ENCODE measurements at places on chromosomes 6 and 20. TPM values are rescaled to one million over a fixed set of nuclear protein-coding genes. Genes with fewer than 3 reads are reported as not detected.

C6orf58 gene
- not detected for total RNA-seq

EYS gene
- 0.04 TPM for total RNA-seq

EFCAB8 gene
- not detected for total RNA-seq

- DNase-seq = peak; percentile 25
Measured at GRCh38 chr6:40803897-40804702, 216.9 kb upstream of the LRFN2 start.

DNA sequence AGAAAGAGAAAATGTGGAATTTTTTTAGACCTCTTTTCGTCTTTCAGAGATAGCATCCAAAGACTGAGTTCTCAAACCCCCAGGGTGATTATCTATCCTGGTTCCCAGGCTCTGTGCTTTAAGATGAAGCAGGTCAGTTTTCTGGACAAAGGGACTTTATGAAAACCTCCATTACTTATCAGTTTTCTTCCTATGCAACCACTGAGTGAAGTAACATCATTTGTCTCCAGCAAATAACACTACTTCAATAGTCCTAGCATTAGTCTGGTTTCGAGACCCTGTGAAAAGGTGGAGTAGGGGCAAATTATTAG, 18.3 kb upstream of the HLA-DRB1 start:
- DNase-seq = no peak

DNA sequence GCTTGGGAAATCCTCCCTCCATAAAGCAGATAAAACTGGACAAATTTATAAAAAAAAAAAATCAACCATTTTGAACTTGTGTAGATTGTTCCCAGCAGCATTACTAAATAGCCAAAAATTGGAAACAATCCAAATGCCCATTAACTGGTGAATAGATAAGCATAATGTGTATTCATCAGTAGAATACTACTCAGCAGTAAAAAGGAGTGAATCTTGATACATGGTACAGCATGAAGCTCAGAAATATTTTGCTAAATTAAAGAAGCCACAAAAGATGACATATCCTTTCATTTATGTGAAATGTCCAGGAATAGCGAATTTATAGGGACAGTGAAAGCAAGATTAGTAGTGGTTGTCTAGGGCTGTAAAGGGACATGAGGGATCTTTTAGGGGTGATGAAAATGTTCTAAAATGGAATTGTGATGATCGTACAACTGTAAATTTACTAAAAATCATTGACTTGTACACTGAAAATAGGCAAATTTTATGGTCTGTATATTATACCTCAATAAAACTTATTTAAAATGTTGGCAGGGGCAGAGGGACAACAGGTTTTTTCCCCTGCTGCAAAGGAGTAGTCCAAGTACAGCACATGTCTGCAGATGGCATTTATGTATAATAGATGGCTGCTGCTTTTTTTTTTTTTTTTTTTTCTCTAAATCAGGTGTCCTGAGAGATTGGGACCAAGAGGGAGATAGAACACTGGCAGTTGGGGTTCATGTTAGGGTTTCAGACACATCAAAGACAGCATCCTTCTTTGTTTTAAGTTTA, 59.5 kb downstream of the CBFA2T2 start:
- no peak for DNase-seq

GRCh38 chr6:75524322-75524972, 30.8 kb upstream of the FILIP1 start:
- DNase-seq = no peak

DNA sequence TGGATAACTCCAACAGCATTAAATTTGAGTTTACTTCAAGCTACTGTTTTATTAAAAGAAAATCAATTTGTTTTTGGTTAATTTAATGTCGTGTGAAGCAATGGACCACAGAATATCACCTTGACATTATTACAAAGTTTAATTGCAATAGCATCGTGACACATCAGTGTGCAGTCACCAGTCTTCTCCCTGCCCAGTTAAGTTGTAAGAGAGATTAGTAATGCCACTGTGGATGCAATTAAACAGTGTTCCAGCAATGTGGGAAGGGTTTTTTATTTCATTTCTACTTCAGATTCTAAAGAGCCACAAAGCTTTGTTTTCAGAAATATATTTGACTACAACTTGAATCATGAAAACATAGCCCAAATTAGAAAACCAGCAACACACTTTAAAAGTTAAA, 128.7 kb downstream of the SYNE1 start:
- no peak for DNase-seq

GRCh38 chr6:139732451-139732850, 358.0 kb upstream of the CITED2 start:
- peak; percentile 74 for DNase-seq

Measured in lower leg skin (tissue), 4 donors.